ENCODE measurements at places on chromosomes 3 and 15.

DNA sequence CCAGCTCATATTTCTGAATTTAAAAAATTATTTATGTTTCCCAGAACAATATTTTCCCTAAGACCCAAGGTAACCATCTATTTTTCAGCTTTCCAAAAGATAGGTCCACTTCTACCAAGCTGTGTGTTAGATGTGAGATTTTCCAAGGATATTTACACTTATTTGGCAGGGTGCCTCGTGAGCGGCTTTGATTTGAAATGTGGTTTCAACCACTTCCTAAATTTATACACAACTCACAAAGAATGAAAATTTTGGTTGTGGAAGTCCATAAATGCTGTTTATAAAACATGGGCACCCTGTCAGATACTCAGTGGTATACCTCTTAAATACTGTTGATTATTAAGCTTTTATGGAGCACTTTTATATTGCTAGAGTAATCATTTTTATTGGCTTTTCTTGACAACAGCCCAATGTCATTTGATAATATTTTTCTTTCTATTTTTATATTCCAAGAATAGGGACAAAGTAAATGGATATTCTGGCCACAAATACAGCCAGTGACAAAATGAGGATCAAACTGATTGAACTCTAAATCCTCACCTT is 57.6 kb downstream of the GAP43 start:
- no peak for DNase-seq

DNA sequence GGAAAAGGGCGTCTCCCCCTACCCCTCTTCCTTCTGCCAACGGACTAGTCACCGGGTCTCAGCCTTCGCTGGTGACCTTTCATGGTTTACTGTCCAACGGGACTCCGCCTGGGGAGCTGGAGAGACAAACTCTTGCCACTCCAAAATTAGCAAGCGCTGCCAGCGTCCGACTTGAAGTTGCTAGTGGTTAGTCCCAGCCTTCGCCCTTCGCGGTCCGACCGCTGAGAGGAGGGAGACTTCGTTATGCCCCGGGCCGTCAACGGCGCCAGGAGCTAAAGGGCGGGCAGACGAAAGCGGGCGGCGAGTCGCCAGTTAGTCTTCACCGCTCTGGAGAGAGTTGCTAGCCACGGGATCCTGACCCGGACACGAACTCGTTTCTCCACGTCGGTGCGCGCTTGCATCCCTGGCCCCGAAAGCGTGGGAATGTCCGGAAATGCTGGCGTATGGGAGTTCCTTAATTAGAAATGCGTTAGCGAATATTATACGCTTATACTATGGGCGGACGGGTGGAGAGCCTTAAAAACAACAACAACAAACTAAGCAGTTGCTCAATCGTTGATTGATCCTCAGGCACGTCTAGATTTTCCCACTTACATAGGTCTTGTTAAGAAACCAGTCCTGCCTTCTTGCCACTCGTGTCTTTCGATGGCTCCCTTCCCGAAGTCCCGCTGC is 716 bp downstream of the SMC4 start:
- peak; percentile 73 for DNase-seq

DNA sequence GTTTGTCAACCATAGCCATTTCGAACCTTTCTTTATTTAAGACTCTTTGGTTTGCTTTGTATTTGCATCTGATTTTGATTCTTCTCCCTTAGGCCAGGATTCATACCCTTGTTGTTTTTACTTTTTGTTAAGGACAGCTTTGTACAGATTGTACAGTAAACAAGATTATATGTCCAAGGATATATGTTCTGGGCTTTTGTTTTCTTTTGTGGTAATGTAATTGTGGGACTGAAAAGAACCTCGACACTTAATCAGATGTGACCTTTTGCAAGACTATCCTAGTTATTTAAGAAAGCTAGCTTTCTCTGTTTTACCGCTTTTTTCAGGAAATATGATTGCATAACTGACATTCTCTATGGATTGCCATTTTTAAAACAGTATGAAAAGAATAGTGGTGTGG is 67.0 kb upstream of the SAMMSON start:
- DNase-seq, result no peak

DNA sequence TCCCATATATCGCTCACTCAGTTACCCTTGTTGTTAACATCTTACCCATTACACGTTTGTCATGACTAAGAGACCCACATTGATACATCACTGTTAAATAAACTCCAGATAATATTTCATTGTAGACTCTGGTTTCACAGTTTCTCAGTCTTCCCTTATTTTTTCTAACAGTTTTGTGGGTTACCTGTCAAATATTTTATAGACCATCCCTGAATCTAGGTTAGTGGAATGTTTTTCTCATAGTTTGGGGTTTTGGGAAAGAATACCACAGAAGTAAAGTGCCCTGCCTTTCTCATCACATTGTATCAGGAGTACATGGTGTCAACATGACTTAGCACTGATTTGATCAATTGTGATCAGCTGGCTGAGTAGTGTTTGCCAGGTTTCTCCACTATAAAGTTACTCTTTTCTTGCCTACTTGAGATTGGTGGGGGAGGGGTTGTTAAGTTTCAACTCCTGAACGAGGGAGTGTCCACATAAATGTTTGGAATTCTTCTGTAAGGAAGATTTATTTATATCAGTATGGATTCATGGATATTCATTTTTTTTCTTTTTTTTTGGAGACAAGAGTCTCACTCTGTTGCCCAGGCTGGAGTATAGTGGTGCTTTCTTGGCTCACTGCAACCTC is 25.9 kb downstream of the RNF111 start:
- DNase-seq, result no peak

GRCh38 chr15:88835119-88835518 is 31.9 kb downstream of the ACAN start:
- DNase-seq, result peak; percentile 6

DNA sequence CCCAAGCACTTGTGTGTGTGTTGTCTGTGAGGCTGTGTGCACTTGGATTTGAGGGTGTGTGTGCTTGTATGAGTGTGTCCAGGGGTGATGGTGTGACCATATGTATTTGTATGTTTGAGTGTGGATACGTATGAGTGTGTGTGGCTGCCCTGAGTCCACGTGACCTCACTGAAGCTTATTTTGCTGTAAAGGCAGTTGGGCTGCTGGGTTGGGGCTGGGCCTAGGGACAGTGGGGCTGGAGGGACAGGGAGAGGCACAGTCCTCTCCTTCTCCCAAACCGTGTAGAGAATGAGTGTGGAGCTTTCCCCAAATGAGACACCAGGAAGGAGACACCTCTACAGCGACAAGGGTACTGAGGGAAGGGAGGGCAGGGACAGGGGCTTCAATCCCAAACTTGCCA is 163.4 kb upstream of the TLE3 start:
- no peak for DNase-seq

DNA sequence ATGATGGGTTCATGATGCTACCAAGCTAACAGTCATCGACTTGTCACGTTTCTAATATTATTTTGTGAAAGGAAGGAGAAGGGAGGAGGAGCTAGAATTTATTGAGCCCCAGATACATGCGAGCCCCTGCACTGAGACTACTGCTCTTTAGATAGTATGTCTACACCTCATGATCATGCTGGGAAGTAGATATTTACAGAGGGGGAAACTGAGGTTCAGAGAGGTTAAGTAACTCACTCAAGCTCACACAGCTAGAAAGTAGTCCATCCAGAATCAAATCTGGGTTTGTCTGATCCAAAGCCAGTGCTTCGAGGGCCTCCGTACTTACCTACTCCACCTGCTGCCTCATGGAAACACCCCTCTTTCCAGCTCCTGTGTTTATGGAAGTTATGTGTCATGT is 38.8 kb upstream of the DLG1 start:
- no peak for DNase-seq

DNA sequence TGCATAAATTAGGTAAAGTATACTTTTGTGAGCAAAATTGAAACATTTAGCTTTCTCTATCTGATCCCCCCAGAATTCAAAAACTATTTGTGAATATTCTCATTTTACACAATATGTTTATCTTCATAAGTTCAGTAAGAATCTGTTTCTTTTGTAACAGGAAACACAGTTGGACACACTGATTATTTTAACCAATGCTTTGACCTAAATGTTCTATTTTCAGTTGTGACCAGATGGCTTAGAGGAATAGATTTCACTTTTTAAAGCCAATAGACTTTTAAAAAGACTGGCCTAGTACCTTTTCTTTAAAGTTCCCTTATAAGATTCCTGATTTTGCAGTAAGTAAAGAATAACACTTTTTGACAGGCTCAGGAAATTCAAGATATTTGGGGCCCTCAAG is 74.0 kb upstream of the STRIT1 start:
- DNase-seq, result no peak

DNA sequence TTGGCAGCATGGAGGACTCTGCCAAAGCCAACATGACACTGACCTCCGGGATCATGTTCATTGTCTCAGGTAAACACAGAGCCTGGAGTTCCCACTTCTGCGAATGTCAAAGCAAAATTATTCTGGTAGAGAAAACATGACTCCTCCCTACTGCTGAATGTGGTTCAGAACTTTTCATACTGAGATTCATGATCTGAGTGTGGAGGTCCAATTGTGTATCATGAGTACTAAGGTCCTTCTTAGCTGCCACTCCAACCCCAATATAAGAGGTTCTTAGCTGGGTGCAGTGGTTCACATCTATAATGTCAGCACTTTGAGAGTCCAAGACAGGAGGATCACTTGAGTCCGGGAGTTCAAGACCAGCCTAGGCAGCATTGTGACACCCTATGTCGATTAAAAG is 13.8 kb downstream of the CLDN18 start:
- DNase-seq, result no peak

DNA sequence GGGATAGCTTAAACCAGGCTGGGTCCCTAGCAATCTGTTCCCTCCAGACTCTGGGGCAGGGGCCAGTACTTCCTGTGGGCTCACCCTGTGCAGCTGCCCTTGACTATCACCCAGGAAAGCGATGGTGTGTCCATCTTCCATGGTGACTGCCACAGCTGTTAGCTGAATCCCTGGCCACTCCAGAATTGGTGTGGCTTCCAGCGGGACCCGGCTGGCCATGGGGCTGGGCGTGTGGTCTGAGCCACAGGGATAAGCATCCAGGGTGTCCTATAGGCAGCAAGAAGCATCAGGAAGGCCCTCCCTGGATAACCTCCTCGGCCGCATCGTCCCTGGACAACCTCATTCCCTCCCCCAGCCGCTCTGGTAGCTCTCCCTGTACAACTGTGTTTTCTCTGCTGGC is 7.2 kb downstream of the PLXNB1 start:
- no peak for DNase-seq

DNA sequence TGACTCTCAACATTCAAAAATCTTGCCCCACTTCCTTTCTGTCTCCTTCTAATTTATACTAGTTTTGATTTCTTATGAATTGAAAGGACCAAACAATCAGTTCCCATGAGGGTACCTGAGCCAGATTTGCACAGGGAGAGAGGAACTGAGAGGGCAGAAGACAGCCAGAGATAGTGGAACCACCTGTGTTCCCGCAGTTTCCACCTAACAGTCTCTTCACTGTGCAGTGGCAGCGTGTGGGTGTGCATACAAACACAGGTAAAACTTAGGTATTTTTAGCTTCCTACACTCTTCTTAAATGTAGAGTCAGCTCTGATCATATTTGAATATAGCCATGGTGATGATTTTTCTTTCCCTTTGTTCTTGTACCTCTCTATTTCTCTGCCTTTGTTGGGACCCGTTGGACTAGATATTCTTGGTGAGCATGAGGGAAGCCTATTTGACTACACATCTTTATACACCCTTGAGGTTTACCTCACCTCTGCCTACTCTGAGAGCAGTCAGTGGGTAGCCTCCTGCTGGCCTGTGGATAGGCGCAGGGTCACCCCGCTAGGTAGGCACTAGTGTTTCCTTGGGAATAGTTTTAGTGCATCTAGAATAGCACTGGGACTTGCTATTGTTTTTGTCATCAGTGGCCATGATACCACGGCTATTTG is 58.8 kb downstream of the MAP3K13 start:
- no peak for DNase-seq

GRCh38 chr15:28003302-28004037 is 95.6 kb downstream of the OCA2 start:
- DNase-seq, result no peak

DNA sequence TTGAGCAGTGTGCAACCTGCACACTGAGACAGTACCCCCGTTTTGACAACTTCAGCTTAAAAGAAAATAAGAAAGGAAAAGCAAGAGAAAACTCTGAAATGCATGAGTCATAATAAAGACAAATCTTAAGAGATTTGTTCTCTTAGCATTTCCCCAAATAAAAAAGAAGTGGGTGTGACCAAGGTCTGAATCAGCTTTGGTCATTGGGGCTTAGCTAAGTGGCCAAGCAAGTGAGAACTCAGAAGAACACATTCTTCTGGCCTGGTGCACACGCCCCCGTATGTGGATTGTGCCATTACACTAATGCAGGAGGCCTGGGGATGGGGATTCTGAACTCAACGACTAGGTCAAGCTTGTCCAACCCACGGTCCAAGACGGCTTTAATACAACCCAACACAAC is 56.9 kb upstream of the PDZRN3 start:
- DNase-seq, result peak; percentile 89

- no peak for DNase-seq
Observed at GRCh38 chr15:45657254-45657653, 22.4 kb downstream of the SQOR start.

GRCh38 chr3:72614394-72615074 is 233.7 kb downstream of the SHQ1 start:
- no peak for DNase-seq

DNA sequence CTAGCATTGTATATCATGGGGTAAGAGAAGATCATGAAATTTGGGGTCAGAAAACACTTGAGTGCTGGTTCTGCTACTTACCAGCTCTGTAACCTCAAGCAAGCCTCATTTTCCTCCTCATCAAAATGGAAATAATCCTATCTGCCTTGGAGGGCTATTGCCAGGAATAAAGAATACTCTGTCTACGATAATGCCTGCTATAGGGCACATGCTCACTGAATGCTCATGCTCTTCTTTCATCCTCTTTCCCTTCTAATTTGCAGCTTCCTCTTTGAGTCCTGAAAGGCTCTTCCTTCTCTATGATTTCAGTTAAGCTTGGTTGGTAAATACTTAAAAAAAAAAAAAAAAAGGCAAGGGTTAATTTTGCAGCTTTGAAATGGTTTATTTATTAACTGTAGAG is 12.8 kb downstream of the RTP1 start:
- no peak for DNase-seq

DNA sequence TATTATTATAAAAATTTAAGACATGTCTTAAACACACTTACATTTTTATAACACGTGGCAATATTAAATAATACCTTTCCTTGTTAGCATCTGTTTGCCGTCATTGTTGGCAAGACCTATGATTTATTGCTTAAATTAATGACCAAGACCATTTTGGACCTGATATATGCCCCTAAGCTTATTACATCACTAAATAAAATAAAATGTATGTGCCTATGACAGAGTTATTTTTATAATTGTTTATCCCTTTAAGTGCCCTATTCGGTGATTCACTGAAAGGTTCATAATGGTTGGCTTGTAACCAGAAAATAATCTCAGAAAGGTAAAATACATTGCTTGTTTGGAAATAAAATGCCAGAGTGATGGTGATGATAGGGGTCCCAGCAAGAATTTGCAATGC is 17.5 kb downstream of the CDIN1 start:
- DNase-seq, result no peak

DNA sequence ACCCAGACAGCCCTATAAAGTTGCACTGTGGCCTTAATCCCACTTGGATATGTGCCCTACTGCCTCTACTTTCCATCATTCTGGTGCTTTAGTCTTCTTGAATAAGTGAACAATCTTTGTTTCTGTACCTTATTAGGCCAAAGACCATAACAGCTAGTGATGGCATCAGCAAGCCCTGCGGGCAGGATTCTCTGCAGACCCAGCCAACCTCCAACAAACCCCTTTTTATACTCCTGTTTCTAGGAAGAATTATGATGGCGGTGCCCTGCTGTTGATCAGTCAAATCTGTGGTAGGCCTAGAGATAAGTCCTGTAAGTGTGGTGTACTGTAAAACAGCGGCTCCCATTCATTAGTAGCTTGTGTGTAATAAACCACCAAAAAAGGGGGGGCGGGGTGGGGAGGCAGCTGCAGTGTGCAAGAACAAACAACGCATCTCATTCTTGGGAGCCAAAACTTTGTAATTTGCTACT is 40.5 kb downstream of the SOX2 start:
- DNase-seq, result no peak
